HCEC 1CT (cell line): ENCODE measurements at places on chromosomes 13 and 19.

DNA sequence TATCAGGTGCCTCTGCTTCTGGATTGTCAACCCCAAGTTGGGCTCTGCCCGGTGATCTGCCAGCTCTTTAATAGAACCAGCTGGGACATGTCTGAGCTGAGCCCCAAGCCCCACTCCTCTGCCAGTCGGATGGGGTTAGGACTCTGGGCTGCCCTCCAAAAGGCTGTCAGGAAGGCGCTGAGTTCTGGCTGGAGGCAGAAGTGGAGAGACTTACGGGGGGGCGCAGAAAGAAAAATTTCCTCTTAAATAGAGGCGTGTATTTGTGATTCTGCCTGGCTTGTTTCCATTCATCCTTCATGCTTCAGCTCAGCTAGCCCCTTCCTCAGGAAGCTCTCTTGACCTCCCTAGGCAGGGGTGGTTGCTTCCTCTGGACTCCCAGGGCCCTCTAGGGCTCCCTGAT lies 985 bp upstream of the KCNK6 start:
- DNase-seq = no peak

DNA sequence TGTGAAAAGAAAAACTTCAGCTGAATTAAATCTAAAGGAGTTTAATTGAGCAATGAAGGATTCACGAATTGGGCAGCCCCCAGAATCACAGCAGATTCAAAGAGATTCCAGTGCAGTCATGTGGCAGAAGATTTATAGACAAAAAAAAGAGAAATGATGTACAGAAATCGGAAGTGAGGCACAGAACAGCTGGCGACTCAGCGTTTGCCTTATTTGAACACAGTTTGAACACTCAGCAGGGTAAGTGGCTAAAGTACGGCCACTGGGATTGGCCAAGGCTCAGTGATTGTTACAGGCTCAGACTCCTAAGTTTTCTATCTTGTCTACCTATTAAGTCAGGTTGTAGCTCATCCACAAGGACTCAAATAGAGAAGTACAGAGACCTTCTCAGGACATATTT lies 11.6 kb upstream of the CFAP97D2 start:
- peak; percentile 22 for DNase-seq

- DNase-seq = no peak
These were observed 37.3 kb upstream of the C13orf42 start for GRCh38 chr13:51148223-51148951.

DNA sequence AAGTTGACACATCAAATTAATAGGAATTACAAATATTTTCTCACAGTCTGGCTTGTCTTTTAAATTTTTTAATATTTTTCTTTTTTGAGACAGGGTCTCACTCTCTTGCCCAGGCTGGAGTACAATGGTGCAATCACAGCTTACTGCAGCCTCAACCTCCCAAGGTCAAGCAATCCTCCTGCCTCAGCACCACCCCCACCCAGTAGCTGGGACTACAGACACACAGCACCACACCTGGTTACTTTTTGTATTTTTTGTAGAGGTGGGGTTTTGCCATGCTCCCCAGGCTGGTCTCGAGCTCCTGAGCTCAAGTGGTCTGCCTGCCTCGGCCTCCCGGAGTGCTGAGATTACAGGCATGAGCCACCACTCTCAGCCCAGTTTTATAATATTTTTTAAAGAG lies 72.0 kb downstream of the SPATA13 start:
- no peak for DNase-seq

GRCh38 chr19:28508666-28509065 lies 704.3 kb downstream of the UQCRFS1 start:
- no peak for DNase-seq

DNA sequence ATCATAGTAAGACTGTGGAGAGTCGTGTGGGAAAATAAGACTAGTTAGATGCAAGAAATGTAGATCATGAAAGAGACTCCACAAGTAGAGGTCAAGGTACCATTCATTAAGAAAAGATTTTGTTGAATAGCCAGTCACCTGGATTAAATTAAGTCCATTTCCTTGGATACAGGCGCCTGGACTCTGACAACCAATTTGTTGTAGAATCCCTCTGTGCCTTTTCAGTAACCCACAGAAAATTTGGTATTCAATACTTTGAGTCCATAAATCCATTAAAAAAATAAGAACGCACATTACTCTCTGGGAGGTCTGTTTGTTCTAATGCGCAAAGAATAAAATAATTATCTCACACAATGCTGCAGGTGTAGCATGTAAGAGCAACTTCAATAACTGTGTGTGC lies 469.4 kb downstream of the KLF12 start:
- DNase-seq = no peak

DNA sequence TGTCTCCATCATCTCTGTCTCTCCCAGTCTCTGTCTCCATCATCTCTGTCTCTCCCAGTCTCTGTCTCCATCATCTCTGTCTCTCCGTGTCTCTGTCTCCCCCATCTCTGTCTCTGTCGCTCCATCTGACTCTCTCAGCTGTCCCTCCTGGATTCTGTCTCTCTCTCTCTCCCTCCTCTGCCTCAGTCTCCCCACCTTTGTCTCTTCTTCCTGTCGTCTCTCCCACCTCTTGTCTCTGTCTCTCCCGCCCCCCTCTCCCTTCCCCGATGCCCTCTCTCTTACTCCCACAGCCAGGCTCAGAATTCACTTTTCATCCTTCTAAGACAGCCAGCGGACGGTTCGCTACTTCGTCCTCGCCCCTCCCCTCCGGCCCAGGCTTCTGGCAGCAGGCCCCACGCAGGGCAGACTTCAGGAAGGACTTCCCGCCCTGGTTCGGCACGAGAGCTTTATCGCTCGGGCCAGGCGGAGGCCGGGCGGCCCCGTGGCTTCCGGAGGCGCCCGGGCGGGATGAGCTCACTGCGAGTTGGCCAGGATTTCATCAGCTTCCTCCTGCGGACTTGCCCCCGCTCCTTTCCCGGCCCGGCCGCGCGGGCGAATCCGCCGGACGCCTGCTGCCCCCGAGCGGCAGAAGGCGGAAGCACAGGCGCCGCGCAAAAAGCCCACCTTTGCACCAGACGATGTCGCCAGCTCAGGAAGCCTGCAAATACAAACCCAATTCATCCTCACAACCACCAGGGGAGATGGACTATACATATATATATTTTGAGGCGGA lies 12.4 kb upstream of the CCDC9 start:
- DNase-seq = peak; percentile 98

- peak; percentile 70 for DNase-seq
These were observed 1.8 kb downstream of the VASP start for GRCh38 chr19:45508861-45509691.

- DNase-seq = no peak
These were observed 66.7 kb upstream of the MIR17HG start for GRCh38 chr13:91280801-91281200.

DNA sequence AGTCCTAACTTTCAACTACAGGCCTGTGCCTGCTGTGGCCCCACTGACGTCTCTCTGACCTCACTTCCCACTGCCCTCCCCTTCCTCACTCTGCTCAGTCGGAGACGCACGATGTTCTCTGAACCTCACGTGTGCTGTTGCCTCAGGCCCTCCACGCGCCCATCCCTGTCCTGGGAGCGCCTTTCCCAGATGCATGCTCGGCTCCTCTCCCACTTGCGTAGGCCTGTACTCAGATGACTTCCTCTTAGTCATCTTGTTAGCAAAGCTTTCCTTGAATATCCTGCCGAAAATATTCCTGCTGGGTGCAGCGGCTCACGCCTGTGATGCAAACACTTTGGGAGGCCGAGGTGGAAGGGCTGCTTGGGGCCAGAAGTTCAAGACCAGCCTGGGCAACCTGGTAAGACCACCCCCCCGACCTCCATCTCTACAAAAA lies 9.3 kb upstream of the SYT5 start:
- DNase-seq = peak; percentile 98

DNA sequence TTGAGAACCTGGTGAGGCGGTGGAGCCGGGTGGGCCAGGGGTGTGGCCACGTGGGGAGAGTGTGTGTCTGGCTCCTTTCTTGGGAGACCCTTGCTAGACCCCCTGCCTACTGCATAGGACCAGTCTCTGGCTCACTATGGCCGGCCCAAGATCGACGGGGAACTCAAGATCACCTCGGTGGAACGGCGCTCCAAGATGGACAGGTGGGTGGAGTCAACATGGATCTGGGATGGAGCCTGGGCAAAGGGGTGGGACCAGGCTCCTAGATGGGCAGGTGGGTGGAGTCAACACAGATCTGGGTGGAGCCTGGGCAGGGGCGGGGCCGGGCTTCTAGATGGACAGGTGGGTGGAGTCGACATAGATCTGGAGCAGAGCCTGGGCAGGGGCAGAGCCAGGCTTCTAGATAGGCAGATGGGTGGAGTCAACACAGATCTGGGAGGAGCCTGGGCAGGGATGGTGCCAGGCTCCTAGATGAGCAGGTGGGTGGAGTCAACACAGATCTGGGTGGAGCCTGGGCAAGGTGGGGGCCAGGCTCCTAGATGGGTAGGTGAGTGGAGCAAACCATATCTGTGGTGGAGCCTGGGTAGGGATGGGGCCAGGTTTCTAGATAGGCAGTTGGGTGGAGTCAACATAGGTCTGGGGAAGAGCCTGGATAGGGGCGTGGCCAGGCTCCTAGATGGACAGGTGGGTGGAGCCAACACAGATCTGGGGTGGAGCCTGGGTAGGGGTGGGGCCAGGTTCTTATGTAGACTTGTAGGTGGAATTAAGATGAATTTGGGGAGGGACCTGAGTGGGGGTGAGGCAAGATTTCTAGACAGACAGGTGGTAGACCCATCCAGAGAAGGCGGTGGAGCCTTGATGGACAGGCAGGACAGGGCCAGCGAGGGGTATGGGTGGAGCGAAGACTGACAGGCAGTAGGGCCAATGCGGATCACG lies 56.5 kb downstream of the VAV1 start:
- DNase-seq = no peak

GRCh38 chr13:112838842-112839117 lies 130.2 kb upstream of the MCF2L start:
- no peak for DNase-seq

DNA sequence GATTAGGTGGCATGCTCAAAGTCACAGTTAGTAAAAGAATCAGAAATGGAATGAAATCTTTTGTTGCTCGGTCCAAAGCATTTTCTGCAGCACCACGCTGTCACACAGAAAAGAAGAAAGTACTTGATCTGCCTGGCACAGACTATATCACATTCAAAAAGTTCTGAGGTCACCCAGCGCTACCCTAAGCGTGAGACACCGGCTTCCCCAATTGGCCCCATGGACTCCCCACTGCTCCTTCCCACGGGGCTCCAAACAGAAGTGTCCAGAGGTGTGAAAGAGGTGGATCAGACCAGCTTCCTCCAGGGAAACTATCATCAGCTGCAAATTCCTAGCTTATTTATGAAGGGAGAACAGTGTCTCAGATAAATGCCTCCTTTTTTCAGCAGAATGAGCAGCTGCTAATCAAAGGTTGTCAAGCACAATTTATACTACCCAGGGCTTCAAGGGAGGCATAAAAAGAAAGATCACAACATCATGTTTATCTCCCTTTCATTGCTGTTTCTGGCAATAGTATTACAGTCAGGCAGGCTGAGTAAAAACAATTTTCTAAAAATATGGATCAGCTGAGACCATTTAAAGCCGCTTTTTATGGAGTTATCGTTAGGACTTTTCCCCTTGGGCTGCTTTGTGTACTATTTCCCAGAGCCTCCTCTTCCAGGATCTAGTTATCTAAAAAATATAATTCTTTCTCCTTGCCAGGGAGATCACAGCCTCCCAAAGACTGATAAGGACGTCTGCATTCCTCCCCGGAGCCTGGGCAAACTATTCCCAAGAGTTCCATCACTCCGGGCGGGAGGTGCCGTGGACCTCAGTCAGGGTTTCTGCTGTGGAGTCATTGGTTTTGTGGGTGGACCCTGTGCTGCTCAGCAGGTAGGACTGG lies 208.0 kb downstream of the LHFPL6 start:
- no peak for DNase-seq

GRCh38 chr19:46984077-46985010 lies 35.3 kb upstream of the NPAS1 start:
- DNase-seq = peak; percentile 86

GRCh38 chr13:99796175-99796819 lies 175.3 kb downstream of the ZIC5 start:
- DNase-seq = peak; percentile 21

DNA sequence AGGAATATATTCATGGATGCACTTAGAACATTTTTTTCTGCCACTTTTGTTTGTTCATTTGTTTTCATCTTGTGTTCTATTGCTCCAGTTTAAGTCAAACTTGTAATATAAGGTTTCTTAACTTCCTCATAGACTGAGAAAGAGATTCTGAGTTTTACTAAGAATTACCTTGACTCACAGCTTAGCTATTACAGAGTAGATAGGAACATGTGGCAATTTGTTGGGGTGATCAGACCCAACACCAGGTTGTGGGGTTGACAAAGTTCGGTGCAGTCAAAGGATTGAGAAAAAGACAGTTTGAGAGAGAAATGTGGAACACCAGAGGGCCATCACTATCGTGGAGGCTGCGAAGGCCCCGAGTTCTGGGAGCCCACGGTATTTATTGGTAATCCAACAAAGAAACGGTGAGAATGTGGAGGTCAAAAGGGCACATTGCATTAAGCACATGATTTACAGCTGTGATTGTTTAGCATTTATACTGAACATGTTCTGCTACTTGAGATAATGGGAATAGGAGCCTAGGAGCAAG lies 2526.0 kb downstream of the PCDH9 start:
- no peak for DNase-seq

DNA sequence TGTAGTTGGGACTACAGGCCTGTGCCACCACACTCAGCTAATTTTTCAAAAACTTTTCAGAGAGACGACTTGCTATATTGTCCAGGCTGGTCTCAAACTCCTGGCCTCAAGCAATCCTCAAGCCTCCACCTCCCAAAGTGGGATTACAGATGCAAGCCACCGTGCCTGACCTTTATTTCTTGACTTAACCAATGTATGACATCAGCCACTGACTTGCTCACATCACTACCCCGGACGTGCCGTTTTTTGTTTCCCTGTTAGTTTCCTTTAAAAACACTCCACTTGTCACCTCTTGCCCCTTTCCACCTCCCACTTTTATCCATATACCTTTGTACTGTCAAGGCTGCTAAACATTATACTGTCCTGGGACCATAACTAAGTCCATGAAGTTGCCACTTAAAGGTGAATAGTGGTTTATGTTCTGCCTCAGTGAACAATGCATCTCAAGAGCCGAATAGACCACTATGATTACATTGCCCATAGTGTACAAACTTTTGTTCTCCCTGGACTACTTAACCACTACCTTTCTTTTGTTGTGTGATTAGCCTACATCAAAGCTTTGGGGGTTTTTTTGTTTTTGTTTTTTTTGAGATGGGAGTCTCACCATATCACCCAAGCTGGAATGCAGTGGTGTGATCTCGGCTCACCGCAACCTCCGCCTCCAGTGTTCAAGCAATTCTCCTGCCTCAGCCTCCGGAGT lies 2.3 kb upstream of the EPHX3 start:
- DNase-seq = no peak
